Stimulated activated CD4-positive, alpha-beta T cell treated with anti-CD3 and anti-CD28 coated beads, Interleukin-1b, Interleukin-23, amount 100 ng/mL, for 1 hour (primary cell): ENCODE measurements at places on chromosomes 6 and 20.

- no peak for DNase-seq
Observed at GRCh38 chr6:7041511-7042026, 66.2 kb upstream of the RREB1 start.

DNA sequence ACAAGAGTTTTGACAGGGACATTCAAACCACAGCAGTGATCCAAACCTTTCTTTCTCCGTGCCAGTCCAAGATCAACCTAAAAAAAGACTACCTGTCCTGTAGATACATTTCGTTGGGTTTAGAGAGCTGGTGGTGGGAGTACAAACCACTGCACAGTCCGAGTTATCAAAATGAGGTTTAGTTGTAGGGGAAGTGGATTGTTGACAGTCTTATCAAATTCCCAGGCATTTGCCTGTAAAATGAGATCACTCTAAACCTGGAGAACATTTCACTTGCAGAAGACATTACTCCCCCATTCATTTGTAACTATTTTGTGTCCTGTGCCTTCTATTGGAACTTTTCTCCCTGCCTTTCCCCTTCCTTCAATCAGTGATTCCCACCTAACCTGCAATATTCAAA lies 469.6 kb upstream of the JARID2 start:
- no peak for DNase-seq

DNA sequence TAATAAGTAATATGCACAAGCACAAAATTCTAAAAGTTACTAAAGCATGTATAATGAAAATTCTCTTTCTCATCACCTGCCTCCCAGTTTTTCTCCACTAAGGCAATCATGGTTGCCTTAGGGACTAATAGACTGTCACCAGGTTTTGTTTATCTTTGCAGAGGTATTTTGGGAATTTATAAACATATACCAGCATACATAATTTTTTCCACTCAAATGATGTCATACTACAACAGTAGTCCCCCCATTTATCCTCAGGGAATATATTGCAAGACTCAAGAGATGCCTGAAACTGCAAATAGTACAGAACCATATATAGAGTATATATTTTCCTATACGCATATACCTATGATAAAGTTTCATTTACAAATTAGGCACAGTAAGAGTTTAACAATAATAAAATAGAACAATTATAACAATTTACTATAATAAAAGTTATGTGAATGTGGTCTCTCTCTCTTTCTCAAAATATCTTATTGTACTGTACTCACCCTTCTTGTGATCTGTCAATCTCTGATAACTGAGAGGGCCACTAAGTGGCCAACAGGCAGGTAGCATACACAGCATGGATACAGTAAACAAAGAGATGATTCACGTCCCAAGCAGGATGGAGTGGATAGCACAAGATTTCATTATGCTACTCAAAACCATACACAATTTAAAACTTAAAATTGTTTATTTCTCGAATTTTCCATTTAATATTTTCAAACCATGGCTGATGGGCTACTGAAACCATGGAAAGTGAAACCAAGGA lies 19.7 kb downstream of the RBL1 start:
- no peak for DNase-seq

- no peak for DNase-seq
Observed at GRCh38 chr6:16663901-16664300, 97.4 kb downstream of the ATXN1 start.

- DNase-seq = no peak
Observed at GRCh38 chr20:1225263-1225782, 521 bp upstream of the RAD21L1 start.
